Activated T-helper 2 cell treated with anti-CD3 and anti-CD28 coated beads, Interferon-gamma antibody, Interleukin-2, Interleukin-4, amounts not matched to agents 10 μg/mL and 5 μg/mL and 100 μg/mL, durations not matched to agents 14 hours and 24 hours and 36 hours (primary cell): ENCODE measurements at places on chromosomes 7 and 10. TPM values are rescaled to one million over a fixed set of nuclear protein-coding genes. Genes with fewer than 3 reads are reported as not detected.

NACAD gene
- 0.30 and 0.52 TPM in 2 replicates for total RNA-seq

GRCh38 chr7:22823142-22823497 lies 471 bp upstream of the TOMM7 start:
- DNase-seq = no peak
- H3K27ac ChIP-seq = peak overlapping the region; percentile 93
- H3K4me3 ChIP-seq = peak overlapping the region; percentile 97
- peaks cover 16% of the 10 kb centered on the region for H3K27me3 ChIP-seq
- H3K4me1 ChIP-seq = peaks cover 27% of the 10 kb centered on the region

- no peak for DNase-seq
- no peak overlapping the region for H3K4me3 ChIP-seq
- H3K27ac ChIP-seq = no peak overlapping the region
These were observed 44.6 kb downstream of the NUP205 start for GRCh38 chr7:135602304-135602703.

ABCB4 gene
- not detected in 2 replicates for total RNA-seq

- H3K27me3 ChIP-seq = peaks cover 22% of the 10 kb centered on the region
- H3K4me1 ChIP-seq = peaks cover 10% of the 10 kb centered on the region
- H3K36me3 ChIP-seq = no peaks in the 10 kb centered on the region
These were observed 89.7 kb downstream of the PTPRE start for GRCh38 chr10:127996586-127996985.

- H3K27me3 ChIP-seq = no peaks in the 10 kb centered on the region
- peaks cover 53% of the 10 kb centered on the region for H3K4me1 ChIP-seq
- H3K36me3 ChIP-seq = peaks cover 19% of the 10 kb centered on the region
These were observed 1.8 kb upstream of the CAMK2G start for GRCh38 chr10:73876157-73876556.
